ENCODE measurements at places on chromosomes 11 and 22.

DNA sequence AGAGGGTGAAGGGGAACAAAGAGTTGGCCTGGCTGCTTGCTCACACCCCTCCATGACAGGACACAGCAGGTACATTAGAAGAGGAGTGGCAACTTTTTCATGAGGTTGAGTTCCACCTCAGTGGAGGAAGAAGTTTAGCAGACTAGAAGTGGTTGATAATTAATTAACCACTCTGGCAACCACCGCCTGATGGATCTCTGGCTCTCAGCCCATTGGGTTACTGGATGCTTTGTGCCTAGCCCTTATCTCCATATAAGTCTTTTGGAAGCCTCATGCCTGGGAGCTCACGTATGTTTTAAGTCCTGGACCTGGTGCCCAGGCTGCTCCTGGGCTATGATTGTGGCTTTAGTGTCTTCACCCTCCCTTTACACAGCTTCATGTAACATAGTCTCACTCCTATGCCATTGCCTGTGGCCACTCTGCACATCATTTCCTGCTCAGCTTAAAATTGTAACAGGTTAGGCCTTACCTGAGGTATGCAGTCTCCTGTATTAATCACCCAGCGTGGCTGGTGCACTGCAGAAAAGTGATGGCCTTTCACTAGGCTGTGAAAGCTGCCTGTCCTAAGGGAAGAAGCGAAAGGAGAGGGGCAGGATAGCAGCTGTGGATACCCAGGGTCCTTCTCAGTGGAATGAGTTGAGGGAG lies 72.7 kb upstream of the CRTAM start:
- no peak for DNase-seq

GRCh38 chr11:45924036-45924915 lies 1.8 kb downstream of the LARGE2 start:
- DNase-seq, result no peak

DNA sequence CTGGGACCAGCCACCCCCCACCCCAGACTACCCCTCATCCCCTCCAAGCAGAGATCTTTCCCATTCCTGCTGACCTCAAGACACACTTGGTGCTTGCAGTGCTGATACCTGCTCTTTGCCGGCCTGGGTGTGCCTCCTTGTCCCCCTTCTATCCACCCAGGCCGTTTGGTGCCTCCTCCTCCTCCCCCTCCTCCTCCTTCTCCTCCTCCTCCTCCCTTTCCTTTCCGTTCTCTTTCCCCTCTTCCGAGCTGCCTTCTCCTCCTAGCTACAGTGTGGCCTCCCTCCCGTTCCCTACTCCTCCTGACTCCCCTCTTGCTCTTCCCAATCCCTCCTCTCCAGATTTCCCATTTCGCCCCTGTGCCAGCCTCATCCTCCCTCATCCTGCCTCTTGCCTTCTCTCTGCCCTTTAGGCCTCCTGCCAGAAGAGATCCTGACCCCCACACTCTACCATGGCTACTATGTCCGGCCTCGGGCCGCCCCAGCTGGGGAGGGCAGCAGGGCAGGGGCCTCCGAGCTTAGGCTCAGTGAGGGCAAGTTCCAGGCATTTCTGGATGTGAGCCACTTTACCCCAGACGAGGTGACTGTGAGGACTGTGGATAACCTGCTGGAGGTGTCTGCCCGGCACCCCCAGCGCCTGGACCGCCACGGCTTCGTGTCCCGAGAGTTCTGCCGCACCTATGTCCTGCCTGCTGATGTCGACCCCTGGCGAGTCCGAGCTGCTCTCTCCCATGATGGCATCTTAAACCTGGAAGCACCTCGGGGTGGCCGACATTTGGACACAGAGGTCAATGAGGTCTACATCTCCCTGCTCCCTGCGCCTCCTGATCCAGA lies 712 bp downstream of the HSPB2 start:
- DNase-seq, result no peak

DNA sequence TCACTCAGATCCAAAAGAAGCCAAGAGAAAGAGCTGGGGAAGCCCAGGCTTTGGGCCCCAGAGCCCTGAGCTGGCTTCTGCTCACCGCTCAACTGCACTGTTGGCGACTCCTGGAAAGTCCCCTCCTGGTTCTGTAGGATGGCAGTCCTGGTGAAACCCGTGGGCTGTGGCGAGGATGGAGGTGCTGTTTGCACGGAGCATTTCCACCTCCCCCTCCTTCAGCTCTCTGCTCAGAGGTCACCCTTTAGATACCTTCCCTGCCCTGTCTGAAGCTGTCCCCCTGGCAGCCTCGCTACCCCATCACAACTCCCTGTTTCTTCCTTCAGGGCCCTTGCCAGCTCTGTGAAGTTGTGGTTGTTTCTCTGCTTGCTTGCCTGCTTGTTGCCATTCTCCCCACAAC lies 97.8 kb downstream of the MYO18B start:
- DNase-seq, result no peak

- no peak for DNase-seq
These were observed 1.7 kb upstream of the SCO2 start for GRCh38 chr22:50526834-50527801.

DNA sequence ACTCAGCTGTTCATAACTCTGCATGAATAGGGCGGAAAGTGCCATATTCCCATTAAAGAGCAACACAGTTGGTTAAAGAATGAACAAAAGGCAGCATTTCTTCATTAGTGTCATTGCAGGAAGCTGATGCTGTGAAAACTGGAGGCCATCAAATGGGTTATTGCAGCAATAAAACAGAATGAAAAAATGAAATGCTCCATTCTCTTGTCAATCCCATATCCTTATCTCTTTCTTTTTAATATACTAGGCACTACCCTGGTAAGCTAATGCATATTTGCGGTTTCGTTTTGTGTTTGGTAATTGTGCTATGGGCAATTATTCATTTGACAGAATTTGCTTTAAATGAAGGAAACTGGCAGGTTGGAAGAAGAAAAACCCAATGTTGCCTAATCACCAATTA lies 25.3 kb downstream of the C11orf71 start:
- DNase-seq, result no peak

DNA sequence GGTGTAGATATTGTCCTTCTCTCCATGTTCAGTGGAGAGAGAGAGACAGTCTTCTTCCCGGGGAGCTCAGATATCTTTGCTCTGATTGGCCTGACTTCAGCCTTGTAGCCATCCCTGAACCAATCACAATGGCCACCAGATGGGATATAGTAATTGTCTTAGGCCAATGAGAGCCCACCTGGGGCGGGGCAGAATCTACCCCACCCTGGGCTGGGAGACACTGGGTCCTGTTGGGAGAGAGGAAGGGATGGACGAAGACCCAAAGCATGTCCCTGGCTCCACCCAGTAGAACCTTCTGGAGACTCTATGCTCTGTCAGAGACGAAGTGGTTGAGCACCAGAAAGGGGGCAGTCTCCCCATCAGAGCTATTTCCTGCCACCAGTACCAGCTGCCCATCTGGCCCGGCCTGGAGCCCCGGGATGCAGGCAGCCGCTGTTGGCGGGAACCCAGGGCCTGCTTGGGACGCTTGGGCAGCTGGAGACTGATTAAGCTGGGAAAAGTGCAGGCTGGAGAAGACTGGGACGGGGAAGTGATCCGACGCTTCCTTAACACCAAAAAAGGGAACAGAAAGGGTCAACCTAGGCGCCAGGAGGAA lies 31.6 kb upstream of the CBX7 start:
- no peak for DNase-seq

GRCh38 chr11:47442514-47442913 lies 6.4 kb downstream of the RAPSN start:
- DNase-seq, result no peak

DNA sequence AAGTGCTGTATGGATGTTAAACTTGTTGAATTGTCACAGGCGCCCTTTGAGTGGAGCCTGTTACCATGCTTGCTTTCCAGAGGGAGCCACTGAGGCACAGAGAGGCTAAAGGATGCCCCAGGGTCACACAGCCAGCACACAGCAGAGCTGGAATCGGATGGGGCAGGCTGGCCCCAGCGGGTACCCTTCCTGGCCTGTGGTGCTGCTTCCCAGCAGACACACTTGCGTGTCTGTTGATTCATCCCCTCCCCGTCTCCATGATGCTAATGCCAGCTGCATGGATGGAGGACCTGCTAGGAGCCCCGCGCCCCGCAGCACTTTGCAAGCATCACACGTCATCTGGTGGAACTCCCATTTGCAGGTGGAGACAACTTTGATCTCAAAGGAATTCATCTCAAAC lies 52.4 kb upstream of the SHISAL1 start:
- DNase-seq, result no peak

GRCh38 chr11:44823868-44824267 lies 97.1 kb downstream of the TSPAN18 start:
- DNase-seq, result no peak

GRCh38 chr11:116276051-116277044 lies 496.4 kb downstream of the BUD13 start:
- peak; percentile 82 for DNase-seq

- no peak for DNase-seq
These were observed 33.8 kb upstream of the APOA1 start for GRCh38 chr11:116871248-116871647.

- DNase-seq, result no peak
These were observed 1012.1 kb downstream of the OPCML start for GRCh38 chr11:132520199-132520598.

- DNase-seq, result no peak
These were observed 73.7 kb downstream of the PDE2A start for GRCh38 chr11:72600557-72600956.

DNA sequence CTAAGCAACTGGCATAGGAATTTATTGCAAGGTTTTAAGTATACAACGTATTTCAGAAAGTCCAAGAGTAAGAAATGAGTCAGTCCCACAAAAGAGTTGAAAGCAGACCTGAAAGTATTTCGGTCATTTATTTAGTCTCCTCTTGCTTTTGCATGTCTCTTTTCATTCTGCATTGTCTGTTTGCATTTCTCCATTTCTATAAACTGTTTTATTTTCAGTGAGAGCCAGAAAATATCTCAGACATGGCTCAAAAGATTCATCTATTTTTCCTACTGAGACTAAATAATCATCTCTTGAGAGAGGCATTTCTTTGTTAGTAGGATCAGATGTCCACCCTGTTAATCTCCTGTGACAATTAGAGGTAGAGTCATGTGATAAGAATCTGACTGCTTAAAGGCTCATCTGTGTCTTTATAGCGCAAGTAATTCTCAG lies 219.1 kb upstream of the CCDC179 start:
- no peak for DNase-seq

DNA sequence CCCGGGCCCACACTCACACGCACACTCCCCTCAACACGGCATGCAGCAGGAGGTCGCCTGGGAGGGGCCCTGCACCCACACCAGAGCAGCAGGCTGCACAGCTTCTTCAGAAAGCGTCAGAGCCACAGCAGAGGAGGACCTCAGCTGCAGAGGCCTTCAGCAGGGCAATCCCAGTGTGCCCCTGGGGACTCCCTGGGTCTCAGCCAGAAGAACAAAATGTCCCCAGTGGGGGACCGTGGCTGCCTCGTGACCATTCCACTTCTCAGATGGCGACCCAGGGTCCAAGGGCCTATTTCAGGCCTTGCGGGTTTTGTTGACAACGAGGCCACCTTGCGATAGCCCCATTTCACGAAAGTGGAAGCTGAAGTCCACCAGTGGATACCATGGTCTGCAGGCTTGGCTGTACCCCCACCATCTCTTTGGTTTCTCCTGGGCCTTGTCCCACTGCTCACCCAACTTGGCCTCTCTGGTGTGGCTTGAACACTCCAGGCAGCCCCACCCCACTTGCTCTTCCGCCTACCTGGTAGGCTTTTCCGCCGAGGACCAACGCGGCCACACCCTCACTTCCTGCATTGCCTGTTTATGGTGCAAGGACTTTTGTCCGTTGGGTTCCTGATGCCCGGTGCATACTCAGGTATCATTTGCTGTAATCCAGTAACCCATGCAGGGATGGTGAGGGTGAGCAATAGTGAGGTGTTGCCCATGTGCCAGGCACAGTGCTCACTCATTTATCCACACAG lies 38.1 kb downstream of the MB start:
- DNase-seq, result no peak

- DNase-seq, result no peak
These were observed 116.0 kb upstream of the SYT13 start for GRCh38 chr11:45402049-45402630.

GRCh38 chr22:37259540-37260029 lies 15.5 kb upstream of the RAC2 start:
- DNase-seq, result peak; percentile 75

DNA sequence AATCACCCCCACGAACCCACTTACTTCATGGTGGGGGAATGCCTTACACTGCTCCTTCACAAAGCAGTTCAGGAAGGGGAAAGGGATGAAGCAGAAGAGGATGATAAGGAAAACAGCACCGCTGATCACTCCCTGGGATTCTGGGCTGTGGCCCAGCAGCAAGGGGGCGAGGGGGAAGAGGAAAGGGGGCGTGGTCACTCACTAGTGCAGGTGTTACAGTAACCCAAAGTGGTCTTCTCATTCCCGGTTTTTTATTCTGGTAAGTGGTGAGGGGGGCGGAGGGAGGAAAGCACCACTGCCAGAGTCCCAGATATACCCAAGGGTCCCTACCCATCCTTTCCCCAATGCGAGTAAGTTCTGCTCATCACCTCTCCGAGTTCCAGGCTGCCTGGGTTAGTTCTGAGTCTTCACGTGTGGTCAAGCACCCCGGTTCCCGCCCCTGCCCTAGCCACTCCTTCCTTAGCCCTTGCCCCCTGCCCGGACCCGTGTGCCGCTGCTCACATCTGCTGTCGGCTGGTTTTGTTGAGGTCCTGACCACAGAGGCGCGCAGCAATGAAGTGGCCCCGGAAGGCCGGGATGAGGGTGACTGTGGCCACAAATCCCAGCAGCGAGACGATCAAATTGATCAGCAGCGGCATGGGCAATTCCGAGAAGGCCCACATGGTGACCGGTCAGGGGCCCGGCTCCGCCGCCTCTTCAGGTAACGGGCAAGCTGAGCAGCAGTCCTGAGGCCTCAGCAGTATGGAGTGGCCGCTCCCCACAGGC lies 477 bp downstream of the DPAGT1 start:
- peak; percentile 48 for DNase-seq

DNA sequence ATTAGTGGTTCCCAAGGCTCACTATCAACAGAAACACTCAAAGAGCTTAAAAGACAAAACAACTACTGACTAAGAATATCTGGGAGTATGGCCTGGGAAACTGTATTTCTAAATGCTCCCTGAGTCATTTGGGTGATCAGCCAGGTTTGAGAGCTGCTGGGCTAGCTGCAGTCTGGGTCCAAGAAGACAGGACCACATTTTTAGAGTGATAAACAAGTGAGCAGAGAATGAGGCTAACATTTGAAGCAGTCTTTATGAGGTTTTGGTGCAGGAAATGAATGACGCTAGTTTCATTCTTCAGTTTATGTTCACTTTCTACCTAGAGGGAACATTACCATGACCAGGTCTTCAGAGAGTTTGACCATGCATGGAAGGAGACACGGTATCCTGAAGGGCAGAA lies 97.7 kb downstream of the TEAD1 start:
- DNase-seq, result no peak
